T-cell (primary cell): ENCODE measurements at places on chromosomes 3 and 15. TPM values are rescaled to one million over a fixed set of nuclear protein-coding genes. Genes with fewer than 3 reads are reported as not detected.

- DNase-seq, result no peak
These were observed 62.7 kb downstream of the CASR start for GRCh38 chr3:122246199-122246598.

GRCh38 chr15:59996298-59997041 lies 7.6 kb upstream of the FOXB1 start:
- no peak for DNase-seq

- DNase-seq, result no peak
These were observed 51.7 kb upstream of the TJP1 start for GRCh38 chr15:29873947-29874411.

FETUB gene
- not detected for total RNA-seq

FGF7 gene
- 0.19 TPM for total RNA-seq

DNA sequence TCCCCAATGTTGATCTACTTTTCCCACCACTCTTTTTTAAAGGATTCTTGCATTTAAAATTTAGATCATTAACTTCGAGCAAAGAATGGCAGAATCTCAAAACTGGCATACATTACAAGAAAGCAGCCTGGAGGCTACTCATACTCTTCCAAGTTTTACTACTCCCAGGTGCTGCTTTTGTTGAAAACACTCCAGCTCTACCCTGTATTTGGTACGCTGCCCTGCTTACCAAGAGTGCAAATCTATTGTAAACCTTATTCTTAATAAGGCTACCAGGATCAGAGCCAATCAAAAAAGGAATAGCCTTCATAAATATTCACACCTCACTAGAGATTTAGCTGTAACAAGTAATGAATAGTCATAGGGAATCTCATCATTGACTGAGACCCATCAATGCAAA lies 11.6 kb upstream of the CNTN3 start:
- no peak for DNase-seq

ISL2 gene
- total RNA-seq, result 0.44 TPM

DNA sequence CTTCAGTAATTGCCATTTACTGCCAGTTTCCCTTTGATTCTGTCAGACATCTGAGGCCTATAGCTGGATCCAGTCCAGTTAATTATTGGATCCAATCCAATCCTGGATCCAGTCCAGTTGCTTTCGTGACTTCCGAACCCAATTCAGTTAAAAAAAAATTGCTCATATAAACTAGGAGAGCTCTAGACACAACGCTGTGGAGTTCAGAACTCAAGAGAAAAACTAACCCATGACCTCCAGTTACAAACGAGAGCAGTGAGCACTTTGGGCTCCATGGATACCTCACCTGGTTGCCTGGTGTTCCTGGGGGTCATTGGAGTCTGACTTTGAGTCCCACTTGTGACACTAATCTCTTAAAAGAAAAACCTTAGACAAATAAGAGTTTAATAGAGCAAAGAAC lies 269.8 kb downstream of the THSD4 start:
- no peak for DNase-seq

DNA sequence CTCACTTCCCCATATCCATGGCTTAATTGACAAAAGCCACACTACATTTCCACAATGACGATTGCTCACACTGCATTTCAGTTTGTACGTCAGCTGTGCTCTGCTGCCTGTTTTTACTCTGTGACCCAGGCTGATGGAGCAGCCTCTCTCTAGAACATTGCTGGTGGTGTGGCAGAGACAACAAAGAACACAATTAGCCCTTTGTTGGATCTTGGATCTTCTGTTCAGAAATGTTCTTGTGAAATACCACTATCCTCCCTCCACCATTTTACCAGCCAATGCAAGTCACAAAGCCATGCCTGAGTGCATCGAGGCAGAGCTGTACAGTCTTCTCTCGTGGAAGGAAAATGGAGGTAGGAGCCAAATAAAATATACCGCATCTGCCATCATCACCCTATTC lies 56.9 kb upstream of the TBC1D5 start:
- no peak for DNase-seq

LMAN1L gene
- 0.43 TPM for total RNA-seq

XIRP1 gene
- not detected for total RNA-seq

- no peak for DNase-seq
These were observed 194.2 kb downstream of the UACA start for GRCh38 chr15:70569091-70569713.

DNA sequence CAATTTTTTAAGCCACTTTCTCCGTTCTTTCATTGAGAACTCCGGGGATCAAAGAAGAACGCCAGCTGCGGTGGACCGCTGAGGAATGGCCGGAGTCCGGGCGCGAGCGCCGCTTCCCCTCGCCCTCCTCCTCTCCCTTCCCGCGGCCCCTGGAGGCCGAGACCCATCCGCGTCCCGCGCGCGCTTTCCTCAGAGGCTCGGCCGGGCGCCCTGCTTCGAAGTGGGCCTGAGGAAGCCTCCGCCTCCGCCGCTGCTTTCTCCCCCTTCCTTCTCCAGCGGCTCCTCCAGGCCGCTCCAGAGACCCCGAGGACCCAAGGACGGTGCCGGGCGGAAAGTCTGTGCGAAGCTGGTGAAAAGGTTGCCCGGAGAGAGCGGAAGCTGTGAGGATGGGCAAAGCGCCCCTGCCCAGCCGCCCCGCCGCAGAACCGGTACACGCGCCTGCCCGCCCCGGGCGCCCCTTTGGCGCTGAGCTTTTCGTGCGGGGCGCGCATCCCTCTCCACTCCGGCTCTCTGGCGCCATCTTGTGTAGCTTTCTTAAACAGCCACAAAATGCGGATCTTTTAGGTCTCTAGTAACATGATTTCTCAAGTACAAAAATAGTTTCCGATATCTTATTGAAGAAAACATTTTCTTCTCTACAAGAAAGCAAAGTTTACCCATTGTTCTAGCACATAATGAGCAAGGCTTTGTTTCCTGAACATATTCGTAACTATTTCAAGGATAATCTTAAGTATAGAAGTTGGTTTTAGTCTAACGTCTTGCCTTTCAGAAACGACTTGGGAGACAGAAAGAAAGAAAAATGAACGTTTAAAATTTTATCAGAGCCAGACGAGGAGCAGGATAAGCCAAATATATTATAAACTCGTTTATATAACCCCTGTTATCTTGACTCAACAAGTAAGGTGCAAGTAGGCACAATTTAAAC lies 59.2 kb upstream of the FAM174B start:
- peak; percentile 57 for DNase-seq

DNA sequence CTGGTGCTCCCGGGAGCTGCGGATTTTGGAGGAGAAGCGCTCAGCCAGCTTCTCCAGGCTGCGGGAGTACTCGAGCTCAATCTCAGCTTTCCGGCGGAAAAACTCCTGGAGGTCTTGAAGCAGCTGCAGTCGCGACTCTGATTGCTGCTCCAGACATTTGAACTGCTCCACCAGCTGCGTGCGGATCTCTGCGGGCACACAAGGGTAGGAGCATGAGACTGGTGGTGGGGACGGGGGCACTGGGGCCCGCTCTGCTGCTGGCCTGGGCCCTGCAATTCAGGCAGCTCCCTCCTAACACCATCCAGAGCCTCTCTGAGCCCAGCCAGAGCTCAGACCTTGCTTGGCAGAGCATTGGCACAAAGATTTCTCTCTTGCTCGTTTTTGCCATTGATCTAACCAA lies 124.7 kb downstream of the SRGAP3 start:
- no peak for DNase-seq

GRCh38 chr3:11362600-11362999 lies 90.4 kb downstream of the ATG7 start:
- no peak for DNase-seq

DNA sequence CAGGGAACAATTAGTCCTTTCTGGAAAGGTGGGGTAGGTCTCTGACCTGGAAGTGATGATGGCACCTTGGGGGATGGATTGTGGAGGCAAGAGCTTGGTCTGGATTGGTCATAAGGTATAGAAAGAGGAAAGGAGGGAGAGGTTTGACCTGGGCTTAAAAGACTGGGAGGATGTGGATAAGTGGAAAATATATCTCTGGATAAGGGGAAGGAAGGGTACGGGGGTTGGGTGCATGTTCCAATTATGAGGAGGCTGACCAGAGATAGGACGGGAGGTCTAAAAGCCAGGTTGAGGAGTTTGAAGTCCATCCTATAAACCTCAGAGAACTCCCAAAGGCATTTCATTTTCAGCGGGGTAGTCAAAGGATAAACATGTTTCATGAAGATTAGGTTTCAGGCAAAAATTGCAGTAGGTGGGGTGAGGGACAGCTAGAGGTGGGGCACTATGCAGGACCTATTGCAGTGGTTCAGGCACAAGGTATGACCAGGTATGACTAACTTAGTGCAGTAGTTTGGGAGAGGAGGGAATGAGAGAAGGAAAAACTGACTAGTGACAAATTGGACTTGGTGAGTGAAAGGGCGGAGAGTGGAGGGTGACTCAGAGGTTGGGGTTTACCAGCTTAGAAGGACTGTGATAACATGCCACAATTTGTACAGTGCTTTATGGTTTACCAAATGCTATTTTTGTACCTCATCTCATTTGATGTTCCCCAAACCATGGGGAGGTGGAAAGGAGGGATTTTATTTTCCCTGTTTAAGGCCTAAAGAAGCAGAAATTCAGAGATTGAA lies 10.7 kb downstream of the PDE8A start:
- DNase-seq, result no peak

DNA sequence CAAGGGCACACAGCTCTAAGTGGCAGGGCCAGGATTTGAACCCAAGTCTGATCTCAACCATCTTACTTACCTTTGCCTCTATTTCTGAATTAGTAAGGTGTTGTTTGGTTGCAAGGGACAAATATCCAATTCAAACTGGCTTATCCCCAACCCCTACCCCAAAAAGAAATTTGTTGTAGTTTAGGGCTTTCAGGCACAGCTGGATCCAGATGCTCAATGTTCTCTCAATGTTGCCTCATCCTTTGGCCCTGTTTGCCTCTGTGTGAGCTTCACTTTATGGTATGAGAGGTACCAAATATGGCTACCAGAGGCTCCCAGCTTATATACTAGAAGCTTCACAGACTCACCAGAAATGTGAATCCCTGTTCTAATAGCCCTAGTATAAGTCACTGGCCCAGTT lies 499.9 kb downstream of the SHQ1 start:
- no peak for DNase-seq

GRCh38 chr15:101124731-101125451 lies 127.0 kb downstream of the CHSY1 start:
- no peak for DNase-seq

ARHGEF26 gene
- 0.20 TPM for total RNA-seq

CSPG4 gene
- not detected for total RNA-seq

GRIP2 gene
- not detected for total RNA-seq

KLHL6 gene
- 46.1 TPM for total RNA-seq

- DNase-seq, result no peak
These were observed 111.9 kb downstream of the RAP2B start for GRCh38 chr3:153273767-153274435.

DNA sequence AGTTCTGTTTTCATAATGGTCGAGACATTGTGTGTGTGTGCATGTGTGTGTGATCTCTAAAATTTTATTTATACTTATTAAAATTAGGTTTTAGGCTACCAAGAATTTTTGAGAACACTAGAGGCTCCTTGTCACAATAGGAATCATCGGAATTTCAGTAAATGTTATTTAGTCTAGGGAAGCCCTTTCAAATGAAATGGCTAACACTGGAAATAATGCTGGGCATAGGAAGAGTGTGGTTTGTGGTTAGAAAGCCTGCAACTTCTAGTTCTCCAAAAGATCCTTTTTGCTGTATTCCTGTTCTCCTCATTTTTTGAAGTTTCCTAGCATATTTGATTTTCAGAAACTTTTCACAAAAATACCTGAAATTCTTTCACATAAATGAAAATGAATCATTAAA lies 92.5 kb upstream of the MBNL1 start:
- DNase-seq, result no peak

DNA sequence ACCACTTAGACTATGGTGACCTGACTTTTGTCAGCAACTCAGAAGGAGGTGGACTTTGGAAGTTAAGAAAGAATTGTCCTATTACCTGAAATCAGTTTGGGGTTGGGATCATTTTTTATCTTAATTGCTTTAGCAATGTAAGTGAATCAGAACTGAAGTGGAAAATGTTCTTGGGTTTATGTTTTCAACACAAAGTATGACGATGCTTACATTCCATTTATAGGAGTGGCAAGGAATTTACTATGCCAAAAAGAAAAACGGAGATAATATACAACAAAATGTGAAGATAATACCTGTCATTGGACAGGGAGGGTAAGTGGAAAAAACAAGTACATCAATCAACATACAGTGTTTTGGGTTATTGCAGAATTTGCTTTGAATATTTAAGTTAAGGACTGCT lies 116.1 kb downstream of the PDE8A start:
- no peak for DNase-seq

DNA sequence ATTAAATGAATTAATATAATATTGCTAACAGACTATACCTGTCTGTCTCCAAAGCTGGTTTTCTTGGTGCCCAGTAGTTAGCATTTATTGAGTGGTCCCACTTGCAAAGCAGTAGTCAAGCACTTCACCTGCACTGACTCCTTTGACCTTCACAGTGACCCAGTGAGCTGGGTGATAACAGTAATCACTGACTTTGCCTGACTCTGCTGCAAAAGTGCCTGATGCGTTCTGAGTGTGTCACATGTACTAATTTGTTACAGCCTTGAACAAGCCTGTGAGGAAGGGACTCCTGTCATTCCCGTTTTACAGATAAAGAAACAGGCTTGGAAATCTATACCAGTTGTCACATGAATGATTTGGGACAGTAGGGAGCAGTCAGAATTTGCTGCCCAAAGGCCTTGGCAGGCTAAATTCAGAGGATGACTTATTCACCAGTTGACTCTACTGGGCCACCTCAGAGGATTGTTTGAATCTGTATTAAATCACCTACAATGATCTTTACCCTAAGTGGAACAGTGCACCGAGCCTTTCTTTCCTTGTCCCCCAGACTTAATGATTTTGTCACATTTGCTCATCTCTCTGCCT lies 116.6 kb upstream of the PLXNA1 start:
- no peak for DNase-seq
